GM18507 (cell line): ENCODE measurements at places on chromosomes 12 and 14.

DNA sequence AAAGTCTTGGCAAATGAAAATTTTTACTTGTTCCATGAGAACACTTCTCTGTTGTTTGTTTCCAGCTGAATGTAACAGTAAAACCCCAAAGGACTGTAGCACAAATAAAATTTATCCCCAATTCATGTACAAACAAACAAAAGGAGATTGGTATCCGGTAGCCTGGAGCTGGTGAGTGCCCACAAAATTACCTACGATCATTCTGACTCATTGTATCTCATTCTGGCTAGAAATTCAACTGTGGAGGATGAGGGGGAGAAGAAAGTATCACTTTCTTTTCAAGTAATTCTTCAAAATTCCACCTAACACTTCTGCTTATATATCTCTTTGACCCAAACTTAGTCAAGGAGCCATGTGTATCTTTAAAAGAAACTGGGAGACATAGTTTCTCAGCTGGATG, 268.5 kb downstream of the ALG10B start:
- no peak for DNase-seq

DNA sequence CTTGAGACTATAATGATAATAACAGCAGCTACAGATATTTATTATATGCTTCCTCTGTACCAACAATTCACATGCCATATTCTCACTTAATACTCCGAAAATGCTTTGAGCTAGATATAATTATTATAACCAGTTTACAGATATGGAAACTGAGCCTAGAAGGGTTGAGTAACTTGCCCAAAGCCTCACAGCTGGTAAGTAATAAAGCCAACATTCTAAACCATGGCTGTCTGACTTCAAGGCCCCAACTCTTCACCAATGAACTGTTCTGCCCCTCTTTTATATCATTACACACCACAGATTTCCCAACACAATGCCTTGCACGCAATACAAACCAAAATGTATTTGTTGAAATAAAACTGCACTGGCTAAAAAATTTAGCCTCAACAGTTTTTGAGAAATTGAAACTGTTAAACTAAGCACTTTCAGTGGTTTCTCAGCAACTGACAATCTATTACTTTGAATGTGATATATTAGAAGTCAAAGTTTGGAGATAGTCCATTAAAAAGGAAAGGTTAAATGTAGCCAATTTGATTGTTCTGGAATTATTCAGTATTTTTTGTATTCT, 222.5 kb upstream of the ARHGAP5 start:
- no peak for DNase-seq

DNA sequence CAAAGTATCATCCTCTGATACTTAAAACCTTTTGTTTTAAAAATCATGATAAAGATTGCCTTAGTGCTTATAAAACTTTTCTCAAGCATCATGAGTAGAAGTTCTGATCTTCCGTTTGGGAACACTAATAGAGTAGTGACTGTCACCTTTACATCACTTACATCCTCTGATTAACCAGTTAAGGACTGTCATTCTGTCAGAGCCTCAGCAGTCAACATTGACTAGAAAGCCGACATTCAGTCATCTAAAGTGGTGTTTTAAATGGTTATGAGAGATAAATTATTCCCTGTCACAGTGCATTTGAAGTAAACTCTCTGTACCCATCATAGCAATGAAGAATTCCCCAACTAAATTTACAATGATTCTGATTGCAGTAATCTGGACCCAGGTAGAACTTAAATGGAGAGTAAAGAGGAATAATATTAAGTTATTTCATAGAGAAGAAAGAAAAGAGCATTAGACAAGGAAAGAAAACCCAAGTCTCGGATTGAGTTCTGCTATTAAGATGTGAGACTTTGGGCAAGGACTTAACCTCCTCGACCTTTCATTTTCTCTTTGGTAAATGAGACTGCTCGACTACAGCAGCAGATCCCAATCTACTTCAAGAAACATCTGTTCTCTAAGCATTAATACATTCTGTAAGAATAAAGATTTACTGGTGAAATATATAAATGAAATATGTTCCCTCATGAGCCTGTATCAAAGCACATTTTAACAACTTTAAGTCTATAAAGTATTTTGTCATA, 563.9 kb upstream of the LMO3 start:
- no peak for DNase-seq

DNA sequence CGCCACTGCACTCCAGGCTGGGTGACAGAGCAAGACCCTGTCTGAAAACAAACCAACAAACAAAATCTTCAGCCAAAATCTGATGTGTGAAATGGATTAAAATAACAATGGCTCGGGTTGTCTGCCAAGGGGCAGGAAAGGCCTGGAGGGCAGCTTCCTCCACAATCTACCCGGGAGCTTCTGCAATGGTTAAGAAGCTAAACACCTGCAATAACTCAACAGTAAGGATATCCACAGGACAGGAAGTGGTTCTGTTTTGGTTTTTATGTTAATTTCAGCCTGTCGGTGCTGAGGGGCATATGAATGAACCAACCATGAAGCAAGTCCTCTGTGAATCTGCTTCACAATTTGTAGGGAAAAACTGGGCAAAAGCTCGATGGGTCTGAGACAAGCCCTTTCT, 34.4 kb downstream of the RAD52 start:
- DNase-seq = no peak

DNA sequence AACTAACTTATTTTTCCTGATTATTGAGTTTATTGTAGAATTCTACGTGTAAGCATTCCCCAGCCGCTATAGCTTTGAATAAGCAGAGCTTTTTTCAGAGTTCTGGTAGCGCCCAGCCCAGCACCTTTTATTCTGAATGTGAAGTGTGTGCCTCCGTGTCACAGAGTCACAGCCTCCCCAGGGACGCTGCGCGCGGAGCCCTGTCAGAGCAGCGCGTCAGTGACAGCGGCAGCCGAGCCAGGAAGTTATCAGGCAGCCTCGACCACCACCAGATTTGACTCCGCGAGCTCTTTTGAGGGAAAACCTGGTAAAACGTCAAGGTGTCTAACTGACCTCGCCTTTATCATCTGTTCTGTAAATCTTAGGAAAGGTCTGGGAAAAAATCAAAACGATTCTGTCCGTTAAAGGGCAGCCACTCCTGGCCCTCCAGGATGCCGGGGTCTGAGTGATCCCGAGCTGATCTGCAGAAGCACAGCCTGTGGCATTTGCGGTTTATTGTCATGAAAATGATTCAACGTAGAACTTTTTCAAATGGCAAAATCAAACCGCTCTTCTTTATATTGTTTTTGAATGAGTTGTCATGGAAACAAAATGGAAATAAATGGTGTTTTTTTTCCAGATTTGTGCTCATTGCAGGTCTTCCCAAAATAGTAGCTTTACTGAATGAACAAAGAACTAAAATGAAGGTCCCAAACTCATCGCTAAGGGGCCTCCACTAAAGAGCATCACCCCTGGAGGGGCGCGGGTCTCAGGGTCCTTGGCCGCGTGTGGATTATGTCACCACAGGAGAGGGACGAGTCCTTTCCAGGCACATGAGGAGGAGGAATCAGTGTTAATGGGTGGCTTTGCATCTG, 43.1 kb upstream of the MMP17 start:
- no peak for DNase-seq

- no peak for DNase-seq
Observed at GRCh38 chr12:88298761-88299242, 156.7 kb downstream of the TMTC3 start.

- DNase-seq = no peak
Observed at GRCh38 chr12:45214749-45215418, 1.0 kb upstream of the ANO6 start.

DNA sequence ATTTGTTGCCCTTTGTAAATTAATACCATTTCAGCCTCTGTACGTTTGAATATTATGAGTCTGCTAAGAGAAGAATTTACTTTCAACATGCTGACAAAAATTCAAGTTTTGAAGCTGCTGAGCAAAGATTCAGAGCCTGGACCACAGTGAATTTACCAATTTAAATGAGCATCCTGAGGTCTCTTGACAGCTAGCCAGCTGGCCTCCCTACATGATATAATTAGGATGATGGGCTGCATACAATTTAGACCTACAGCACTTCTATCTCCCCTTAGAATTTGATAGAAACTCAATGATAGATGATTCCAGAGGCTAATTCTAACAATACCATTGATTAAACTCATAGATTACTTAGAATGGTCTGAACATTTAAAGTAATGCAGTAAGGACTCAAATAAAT, 10.0 kb upstream of the EEA1 start:
- DNase-seq = no peak

DNA sequence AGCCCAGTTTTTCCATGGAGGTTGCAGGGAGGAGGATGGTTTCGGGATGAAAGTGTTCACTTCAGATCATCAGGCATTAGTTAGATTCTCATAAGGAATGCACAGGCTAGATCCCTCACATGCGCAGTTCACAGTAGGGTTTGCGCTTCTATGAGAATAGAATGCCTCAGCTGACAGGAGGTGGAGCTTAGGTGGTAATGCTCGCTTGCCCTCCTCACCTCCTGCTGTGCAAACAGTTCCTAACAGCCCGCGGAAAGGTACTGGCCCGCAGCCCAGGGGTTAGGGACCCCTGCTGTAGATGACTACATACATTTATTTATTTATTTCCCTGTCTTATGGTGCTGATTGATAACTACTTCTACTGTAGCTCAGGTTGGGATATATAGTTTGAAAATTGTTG, 93.2 kb downstream of the FBXO33 start:
- DNase-seq = no peak

DNA sequence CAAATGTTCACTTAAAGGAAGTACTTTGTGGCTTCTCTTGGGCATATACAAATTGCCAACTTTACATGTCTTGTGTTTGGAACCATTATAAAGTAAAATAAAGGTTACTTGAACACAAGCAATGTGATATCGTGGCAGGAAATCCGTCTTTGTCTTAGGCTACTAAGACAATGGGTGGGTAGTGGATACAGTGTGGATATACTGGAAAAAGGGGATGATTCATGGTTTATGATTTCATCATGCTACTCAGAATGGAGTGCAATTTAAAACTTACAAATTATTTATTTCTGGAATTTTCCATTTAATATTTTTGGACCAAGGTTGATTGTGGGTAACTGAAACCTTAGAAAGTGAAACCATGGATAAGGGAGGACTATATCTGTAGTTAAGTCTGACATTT, 48.4 kb downstream of the MYRFL start:
- no peak for DNase-seq

DNA sequence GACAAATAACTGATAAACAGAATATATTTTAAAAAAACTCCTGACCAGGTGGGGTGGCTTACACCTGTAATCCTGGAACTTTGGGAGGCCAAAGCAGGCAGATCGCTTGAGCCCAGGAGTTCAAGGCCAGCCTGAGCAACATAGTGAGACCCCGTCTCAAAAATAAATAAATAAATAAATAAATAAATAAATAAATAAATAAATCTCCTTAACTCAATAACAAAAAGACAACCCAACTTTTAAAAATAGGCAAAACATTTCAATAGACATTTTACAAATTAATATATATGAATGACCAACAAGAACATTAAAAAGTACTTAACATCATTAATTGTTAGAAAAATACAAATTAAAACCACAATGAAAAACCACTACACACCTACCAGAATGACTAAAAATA, 56.2 kb upstream of the CAPRIN2 start:
- DNase-seq = no peak

- no peak for DNase-seq
Observed at GRCh38 chr14:68669111-68669511, 123.8 kb downstream of the ZFP36L1 start.

- DNase-seq = no peak
Observed at GRCh38 chr12:120229071-120229486, 28.2 kb upstream of the RPLP0 start.
